CD8-positive, alpha-beta memory T cell (primary cell): ENCODE measurements at places on chromosomes 6 and 20. TPM values are rescaled to one million over a fixed set of nuclear protein-coding genes. Genes with fewer than 3 reads are reported as not detected.

GATA5 gene
- total RNA-seq = not detected

CD24 gene
- total RNA-seq = not detected

MRPS10 gene
- total RNA-seq = 51.3 TPM

GCNT2 gene
- total RNA-seq = 1.3 TPM

SIRPG gene
- total RNA-seq = 9.3 TPM

IP6K3 gene
- total RNA-seq = not detected

OARD1 gene
- 41.9 TPM for total RNA-seq

TLDC2 gene
- not detected for total RNA-seq

SNAP91 gene
- total RNA-seq = not detected

PXT1 gene
- total RNA-seq = 0.20 TPM

DBNDD2 gene
- total RNA-seq = 11.3 TPM

ECT2L gene
- not detected for total RNA-seq

CLIC5 gene
- total RNA-seq = 7.2 TPM

CITED2 gene
- 68.6 TPM for total RNA-seq

CPXM1 gene
- total RNA-seq = 0.46 TPM

RGL2 gene
- 22.9 TPM for total RNA-seq

RIMS4 gene
- not detected for total RNA-seq

TMEM170B gene
- total RNA-seq = 2.6 TPM

VPS16 gene
- 49.1 TPM for total RNA-seq

PRL gene
- total RNA-seq = not detected

RWDD1 gene
- 56.2 TPM for total RNA-seq

JAG1 gene
- 0.24 TPM for total RNA-seq

MYB gene
- total RNA-seq = 44.2 TPM

GNMT gene
- total RNA-seq = 0.39 TPM

SLC22A16 gene
- not detected for total RNA-seq

SLC17A1 gene
- total RNA-seq = not detected

SYTL3 gene
- 102 TPM for total RNA-seq
